ENCODE measurements at places on chromosomes 1 and 21.
A peak's percentile ranks its signal among the peaks of the same experiment; 100 is the strongest.

DNA sequence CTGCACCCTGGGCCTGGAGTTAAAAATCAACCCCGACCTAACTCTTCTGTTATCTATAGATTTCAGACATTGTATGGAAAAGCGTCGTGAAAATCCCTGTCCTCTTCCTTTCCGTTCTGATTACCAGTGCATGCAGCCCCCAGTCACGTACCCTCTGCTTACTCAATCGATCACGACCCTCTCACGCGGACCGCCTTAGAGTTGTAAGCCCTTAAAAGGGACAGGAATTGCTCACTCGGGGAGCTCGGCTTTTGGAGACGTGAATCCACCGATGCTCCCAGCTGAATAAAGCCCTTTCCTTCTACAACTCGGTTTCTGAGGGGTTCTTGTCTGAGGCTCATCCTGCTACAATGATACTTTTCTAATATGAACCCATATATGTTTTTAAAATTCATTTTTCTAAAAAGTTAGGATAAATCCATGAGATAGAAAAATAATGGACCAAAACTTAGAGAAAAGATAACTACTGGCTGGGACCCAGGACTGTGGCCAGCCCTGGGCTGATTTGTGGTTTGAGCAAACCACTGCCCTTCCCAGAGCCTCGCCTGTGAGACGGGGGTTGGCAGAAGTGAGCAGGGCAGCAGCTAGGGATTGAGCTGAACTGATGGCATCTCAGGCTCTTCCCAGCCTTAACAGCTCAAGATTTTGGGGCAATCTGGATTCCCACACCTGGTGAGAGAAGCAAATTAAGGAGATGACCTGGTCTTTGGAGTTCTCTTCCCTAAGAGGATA is 5.0 kb downstream of the UQCRHL start:
- DNase-seq = no peak

DNA sequence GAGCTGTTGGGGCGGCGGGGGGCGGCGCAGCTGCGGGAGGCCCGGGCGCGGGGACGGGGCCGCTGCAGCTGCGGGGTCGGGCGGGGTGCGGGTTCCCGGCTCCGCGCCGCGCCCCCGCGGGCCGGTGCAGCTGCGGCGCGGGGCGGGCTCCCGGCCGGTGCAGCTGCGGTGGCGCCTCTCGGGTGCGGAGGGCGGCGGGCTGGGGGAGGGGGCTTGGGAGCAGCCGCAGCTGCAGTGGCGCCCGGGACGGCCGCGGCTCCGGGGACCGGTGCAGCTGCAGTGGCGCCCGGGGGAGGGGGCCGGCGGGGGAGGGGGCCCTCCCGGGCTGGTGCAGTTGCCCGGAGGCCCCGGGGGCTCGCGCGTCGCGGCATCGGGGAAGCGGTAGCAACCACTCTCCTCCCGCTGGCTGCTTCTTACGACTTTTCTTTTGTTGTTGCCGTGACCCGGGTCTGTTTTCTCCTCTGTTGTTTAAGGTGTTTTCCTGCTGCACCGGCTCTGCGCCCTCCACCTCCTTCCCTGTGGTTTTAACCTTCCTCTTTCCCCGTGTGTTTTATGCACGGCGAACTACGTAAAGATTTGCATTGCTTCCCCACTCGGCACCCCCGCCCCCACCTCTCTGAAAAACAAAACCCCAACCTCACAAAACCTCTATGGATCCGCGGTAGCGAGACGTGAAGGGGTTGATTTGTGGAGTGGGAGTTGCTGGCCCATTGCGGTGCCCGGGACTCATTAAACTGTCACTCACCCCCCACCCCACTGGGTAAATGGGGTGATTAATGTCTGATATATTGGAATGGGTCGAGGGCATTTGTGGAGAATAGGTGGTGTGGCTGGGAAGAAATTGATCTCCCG is 1.7 kb upstream of the ZBTB18 start:
- peak; percentile 61 for DNase-seq

- no peak for DNase-seq
Measured at GRCh38 chr1:243416495-243416894, 160.7 kb downstream of the SDCCAG8 start.

DNA sequence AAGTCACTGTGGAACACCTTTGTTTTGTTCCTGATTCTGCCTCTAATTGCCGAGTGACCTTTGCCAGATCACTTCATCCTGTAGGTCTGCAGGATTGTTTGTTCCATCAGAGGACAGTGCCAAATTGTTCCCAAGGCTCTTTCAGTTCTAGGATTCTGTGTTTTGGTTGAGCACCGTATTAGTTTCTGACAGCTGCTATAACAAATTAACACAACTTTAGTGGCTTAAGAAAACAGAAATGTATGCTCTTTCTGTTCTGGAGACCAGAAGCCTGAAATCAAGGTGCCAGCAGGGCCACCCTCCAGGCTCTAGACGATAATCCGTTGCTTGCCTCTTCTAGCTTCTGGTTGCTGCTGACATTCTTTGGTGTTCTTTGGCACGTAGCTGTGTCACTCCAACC is 3.4 kb upstream of the PIGR start:
- no peak for DNase-seq

DNA sequence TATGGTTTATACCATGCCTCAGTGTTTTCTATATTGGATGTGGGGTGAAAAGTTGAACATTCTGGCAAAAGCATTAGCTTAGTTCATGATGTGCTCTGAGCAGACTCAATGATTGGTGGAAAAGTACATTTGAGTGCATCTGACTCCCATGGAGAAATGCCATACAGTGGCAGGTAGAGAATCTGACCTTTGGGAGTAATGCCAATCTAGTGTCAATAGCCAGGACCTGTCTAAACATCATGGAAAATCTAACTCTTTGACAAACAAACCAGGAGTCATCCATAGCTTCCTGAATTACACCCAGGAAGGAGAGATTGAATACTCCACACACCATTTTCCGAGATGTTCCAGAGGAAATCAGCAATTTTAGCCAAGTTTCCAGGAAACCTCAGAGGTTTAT is 51.0 kb downstream of the XCL1 start:
- no peak for DNase-seq

- no peak for DNase-seq
Measured at GRCh38 chr1:1240348-1240732, 6.2 kb downstream of the C1QTNF12 start.
